ENCODE measurements at places on chromosomes 2 and 18. TPM values are rescaled to one million over a fixed set of nuclear protein-coding genes. Genes with fewer than 3 reads are reported as not detected.

DNA sequence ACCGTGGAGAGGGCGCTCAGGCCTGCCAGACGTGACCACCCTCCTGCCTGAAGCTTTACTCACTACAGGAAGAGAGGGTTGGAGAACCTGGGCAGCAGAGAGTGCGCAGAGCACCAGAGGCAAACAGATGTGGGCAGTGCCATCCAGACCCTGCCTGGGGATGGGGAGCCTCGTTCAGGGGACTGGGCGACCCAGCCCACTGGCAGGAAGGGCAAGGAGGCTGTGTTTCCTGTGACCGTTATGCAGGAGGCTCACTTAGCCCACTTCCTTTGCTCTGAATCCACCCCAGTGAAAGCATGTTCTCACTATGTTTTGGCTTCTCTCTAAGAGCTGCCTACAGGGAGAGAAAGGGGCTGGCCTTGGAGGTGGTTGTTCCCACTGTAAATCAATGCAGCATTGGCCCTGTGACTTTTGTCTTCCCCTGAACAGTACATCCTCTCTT is 23.0 kb upstream of the ACKR3 start:
- DNase-seq, result no peak

GRCh38 chr2:135030826-135031225 is 16.4 kb downstream of the MAP3K19 start:
- peak; percentile 61 for DNase-seq

DNA sequence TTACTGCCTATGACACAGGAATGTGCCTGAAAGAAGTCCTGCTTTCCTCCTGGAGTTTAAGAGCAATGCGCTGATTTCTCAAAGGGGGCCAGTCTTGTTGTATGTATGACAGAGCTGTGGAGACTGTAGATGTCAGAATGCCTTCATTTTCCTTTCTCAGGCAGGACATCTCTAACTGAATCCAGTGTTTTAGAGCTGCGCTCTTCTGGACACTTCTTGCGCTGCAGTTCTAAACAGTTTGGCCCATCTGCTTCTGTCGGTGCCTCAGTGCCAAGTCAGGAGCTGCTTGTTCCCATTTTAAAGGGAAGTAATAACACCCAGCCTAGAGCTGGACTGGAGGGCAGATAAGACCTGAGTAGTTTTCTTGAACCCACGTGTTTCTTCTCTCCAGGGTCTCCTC is 91.4 kb downstream of the ESCO1 start:
- no peak for DNase-seq

DNA sequence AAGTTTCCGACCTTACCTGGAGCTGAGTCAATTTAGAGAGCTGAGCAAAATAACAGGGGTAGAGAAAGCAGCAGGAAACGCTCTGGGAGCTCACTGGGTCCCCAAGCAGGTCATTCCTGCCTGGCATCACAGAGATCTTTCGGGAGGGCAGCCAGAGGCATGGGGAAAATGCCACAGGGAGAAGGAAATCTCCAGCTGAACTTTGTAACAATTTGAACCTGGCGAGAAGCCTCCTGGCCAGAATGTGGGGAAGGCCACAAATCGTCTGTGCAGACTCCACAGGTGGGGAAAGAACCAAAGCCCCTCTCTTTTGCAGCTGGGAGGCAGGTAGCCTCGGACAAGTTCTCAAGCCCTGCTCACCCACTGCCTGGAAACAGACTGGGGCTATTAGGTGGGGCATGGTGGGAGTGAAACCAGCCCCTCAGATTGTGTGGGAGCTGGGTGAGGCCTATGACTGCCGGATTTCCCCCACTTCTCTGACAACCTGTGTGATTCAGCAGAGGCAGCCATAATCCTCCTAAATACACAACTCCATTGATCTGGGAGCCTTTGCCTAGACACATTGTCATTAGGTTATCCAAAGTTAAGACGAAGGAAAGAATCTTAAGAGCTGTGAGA is 53.9 kb downstream of the INO80D start:
- no peak for DNase-seq

DNA sequence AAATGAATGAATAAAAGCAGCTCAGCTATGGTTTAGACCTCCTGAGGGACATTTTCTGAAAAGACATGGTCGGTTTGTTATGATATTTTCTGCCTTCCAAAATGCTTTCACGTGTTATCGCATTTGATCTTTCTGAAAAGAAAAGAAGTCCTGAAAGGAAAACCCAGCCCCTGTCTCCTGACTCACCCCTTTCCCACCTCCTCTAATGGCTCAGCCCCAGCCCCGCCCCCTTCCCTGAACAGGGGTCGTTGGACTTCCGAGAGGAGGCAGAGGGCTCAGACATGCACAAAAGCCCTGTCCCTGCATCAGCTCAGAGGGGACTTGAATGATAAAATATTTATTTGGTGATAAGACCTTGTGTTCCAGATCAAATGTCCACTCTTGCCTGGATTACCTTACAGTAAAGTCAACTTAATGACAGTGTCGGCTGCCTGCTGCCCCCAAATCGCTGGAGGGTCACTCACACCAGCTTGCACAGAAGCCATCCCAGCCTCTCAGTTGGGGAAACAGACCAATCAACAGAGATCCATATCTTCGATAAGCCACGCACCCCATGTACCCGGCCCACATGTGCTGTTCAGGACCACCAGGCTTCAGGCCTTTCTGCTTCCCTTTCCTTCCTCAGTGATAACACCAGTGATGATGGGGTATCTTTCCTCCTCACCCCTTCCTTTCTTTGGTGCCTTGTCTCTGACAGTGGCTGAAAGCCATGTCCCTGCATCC is 69.6 kb downstream of the CLHC1 start:
- DNase-seq, result no peak

DNA sequence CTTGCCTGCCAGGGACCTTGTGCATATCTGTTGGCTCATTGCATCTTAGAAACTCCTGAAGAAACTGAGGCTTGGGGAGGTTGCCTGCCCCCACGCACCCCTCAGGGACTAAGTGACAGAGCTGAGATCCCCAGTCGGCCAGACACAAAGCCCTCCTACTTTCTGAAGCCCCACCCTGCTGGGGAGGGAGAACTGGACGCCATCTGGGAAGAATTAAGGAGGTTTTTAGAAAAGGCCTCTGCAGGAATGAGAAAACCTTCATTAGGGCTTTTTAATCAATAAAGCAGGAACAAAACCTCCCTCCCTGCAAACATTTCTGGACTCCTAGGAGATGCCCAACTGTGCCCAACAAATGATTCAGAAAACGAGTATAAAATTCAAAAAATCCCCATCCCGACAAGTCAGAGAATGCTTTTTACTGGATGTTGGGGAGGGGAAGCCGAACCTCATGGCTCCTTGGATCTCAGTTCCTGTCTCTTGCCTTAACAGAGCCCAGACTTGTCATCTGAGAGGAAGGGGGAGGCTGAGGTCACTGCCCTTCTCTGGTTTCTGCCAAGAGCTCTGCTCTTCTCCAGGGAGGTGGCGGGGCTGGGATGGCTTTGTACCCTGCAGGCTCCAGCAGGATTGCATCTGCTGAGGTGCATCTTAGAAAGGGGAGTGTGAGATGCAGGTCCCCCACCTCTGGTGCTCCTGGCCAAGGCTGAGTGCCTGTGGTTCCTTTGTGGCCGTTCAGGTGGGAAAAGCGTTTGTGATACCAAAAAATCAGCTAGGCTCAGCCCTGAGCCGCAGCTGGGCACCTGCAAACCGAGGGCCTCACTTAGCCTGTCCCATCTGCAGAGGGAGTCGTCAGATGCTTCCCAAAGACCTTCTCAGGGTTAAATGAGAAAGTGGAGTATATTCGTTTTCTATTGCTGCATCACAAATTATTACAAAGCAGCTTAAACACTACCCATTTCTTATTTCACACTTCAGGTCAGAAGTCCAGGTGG is 142.4 kb downstream of the ZFP36L2 start:
- peak; percentile 78 for DNase-seq

DNA sequence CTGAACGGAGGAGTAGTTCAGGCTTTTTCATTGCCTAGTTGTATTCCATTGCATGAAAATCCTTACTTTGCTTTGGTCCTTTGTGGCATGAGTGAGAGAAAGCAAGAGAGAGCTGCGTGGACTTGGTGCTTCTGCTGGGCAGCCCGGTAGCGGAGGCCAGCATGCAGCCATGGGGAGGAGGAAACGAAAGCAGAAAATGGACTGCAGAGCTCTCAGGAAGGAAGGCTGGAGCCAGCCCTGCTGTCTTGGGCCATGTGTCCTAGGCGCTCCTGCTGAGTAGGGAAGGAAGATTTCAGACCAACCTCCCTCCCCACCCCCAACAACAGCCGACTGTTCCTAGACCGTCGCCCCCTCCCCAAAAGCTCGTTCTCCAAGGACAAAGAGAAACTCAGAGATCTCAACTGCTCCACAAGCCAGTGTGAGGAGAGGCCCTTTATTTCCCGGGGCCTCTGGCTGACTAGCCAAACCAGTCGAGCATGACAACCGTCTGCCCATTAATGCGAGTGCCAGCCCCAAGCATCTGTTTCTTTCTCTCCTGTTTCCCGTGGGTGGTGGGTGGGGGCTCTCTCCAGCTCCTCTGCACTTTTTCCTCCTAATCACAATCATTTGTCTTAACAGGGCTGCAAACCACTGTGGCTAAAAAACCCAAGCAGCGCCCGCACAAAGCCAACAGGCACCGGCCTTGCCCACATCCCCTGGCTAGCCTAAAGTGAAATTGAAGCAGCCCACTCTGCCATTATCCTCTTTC is 66.8 kb upstream of the FZD7 start:
- DNase-seq, result no peak

Gene HOXD11
- total RNA-seq, result not detected

Gene LYG1
- 0.09 TPM for total RNA-seq

Data from fibroblast of the aortic adventitia (primary cell).